ENCODE measurements at places on chromosomes 11 and 22. TPM values are rescaled to one million over a fixed set of nuclear protein-coding genes. Genes with fewer than 3 reads are reported as not detected.

DNA sequence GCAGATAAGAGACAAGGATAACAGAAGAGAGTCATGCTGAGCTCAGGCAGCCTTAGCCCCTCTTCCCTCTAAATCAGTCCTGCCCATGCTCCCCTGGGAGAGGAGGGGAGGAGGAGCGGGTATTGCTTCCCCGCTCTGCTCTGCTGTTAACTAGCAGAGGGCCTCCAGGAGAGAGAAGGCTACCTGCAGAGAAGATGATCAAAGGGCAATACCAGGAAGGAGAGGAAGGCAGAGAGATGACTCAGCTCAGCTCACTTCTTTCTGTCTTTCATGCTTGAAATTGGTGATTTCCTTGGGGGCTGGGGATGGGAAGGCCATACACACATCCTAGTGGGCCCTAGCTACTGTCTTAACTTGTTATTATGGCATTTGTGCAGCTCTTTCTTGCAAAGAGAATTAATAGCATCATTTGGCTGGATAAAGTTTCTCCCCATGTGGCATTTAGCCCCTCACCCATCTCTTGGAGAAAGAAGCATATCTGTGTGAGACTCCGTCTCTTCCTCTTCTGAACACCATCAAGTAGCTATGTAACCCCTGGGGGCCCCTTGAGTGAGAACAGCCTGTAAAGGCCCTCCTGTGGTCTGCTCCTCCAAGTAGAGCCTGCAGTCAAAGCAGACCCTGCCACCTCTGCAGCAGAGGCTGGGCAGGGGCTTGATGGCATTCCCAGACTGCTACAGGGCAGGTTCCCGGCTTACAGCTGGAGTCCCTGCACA is 33.4 kb upstream of the AMOTL1 start:
- no peak overlapping the region for H3K27ac ChIP-seq
- no peaks in the 10 kb centered on the region for H3K36me3 ChIP-seq
- DNase-seq, result no peak
- H3K4me1 ChIP-seq, result peaks cover 11% of the 10 kb centered on the region

- H3K4me1 ChIP-seq, result no peaks in the 10 kb centered on the region
Measured at GRCh38 chr22:37138849-37139561, 10.7 kb downstream of the IL2RB start.

DNA sequence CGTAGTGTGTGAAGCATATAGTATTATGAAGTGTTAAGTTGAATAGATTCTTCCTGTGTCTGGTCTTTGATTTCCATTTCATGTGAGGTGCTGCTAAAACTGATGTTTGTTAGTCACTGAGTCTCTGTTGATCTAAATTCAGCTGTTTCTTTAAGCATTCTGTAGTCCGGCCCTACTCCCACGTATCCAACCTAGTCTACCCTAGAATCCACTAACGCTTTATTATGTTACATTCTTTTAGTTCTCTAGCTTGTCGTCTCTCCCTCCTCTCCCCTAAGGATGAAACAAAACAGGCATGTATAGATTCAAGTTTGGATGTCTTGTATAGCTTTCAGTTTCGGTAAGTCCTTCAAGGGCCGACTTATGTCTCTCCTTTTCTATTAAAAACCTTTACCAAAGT is 4.1 kb downstream of the WEE1 start:
- peak overlapping the region; percentile 22 for H3K4me3 ChIP-seq
- DNase-seq, result no peak
- H3K27ac ChIP-seq, result peak overlapping the region; percentile 26
- H3K27me3 ChIP-seq, result no peaks in the 10 kb centered on the region
- H3K4me1 ChIP-seq, result peaks cover 23% of the 10 kb centered on the region
- peaks cover 13% of the 10 kb centered on the region for H3K36me3 ChIP-seq

DNA sequence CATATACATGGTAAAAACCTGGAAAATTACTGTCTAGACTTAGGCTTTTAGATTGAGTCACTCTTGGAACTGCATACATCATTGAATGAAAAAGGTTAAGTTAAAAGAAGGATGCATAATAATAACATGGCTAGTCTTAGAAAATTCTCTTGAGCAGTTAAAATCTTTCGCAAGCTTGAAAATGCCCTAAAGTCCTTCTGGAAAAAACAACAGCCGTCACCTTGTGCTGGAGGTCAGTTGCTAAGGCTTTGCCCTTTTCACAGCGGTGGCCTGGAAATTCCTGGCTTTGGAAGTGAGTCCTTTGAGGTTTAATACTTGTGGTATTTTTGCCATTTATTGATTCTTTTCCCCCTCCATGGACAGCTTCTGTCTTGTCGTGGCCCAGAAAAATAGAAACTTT is 17.4 kb upstream of the FBLN1 start:
- H3K4me3 ChIP-seq, result no peak overlapping the region
- H3K27ac ChIP-seq, result no peak overlapping the region
- DNase-seq, result peak; percentile 6
- peaks cover 2% of the 10 kb centered on the region for H3K27me3 ChIP-seq

GRCh38 chr11:36441610-36442208 is 68.4 kb downstream of the TRAF6 start:
- no peak for DNase-seq
- H3K4me1 ChIP-seq, result peaks cover 2% of the 10 kb centered on the region
- no peaks in the 10 kb centered on the region for H3K27me3 ChIP-seq
- no peak overlapping the region for H3K4me3 ChIP-seq
- peaks cover 6% of the 10 kb centered on the region for H3K36me3 ChIP-seq

DNA sequence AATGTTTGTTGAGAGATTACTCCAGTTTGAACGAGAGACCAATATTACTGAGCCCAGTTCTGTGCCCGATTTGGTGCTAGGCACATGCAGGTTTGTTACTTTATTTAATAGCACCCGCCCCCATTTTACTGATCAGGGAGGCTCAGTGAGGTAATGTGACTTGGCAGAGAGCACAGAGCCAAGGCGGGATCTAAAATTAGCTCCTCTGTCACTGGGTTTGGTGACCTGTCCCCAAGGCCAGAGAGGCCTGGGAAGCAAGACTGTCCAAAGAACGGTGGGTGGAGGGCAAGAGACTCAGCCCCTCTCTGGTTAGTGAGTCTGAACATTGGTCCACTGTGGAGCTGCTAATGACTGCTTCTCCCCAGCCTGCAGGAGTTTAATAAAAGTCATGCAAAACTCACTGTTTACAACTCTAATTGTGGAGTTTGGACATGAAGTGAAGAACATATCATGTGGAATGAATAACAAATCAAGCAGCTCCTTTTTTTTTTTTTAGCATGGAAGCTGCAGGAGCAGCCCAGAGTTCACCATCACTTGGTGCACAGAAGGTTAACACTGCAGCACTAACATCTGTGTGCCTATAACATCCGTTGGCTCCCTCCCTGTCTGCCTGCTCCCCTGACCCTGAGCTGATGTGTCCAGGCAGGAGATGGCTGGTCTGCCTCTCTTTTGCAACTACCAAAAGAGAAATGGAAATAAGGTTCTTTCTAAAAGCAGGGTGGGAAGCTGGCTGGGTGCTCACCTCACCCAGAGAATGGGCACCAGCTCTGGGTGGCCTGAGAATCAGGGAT is 39.0 kb downstream of the CSNK2A3 start:
- no peak for DNase-seq
- H3K4me1 ChIP-seq, result peaks cover 25% of the 10 kb centered on the region
- no peaks in the 10 kb centered on the region for H3K36me3 ChIP-seq
- H3K4me3 ChIP-seq, result no peak overlapping the region
- H3K27ac ChIP-seq, result peak overlapping the region; percentile 62

The SCARF2 gene
- 12.6 TPM for total RNA-seq

The MYOD1 gene
- not detected for total RNA-seq

DNA sequence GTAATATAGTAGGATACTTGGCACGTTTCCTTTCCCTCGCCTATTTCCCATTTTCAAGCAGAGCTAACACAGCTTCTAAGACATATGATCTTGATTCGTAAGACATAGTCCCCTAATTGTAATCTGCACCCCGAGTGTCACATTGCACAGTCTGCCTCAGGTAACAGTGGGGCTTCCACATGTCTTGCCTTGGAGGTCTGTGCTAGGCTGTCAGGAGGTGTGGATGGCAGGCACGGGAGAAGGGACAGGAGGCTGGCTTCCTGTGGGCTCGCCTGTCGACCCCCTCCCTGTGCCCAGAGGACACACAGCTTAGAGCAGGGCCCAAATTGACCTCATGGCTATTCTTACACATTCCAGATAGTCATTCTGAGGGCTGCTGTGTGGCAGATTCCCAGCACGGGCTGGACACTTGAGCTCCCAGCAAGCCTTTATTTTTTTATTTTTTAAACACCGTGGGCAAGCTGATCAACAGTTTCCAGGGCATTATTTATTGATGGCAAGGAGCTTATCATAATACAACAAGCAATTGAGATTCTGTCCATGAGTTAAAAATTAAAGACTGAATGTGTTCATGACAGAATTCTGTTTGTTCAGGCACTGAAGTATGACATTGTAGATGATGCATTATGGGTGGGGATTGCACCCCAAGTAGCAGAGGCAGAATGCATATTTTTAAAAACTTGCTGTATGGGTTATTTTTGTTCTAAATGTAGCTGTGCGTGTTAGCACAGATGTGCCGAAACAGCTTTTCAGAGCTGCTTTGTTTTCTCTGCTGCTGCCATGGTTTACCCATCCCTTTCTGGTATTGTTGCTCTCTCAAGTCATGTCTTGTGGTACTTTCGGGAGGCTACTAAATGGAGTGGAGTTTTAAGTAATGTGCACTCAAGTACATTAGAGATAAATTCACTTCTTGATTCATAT is 113.0 kb downstream of the ATXN10 start:
- no peaks in the 10 kb centered on the region for H3K27me3 ChIP-seq
- H3K36me3 ChIP-seq, result no peaks in the 10 kb centered on the region
- H3K4me3 ChIP-seq, result no peak overlapping the region
- peaks cover 26% of the 10 kb centered on the region for H3K4me1 ChIP-seq

DNA sequence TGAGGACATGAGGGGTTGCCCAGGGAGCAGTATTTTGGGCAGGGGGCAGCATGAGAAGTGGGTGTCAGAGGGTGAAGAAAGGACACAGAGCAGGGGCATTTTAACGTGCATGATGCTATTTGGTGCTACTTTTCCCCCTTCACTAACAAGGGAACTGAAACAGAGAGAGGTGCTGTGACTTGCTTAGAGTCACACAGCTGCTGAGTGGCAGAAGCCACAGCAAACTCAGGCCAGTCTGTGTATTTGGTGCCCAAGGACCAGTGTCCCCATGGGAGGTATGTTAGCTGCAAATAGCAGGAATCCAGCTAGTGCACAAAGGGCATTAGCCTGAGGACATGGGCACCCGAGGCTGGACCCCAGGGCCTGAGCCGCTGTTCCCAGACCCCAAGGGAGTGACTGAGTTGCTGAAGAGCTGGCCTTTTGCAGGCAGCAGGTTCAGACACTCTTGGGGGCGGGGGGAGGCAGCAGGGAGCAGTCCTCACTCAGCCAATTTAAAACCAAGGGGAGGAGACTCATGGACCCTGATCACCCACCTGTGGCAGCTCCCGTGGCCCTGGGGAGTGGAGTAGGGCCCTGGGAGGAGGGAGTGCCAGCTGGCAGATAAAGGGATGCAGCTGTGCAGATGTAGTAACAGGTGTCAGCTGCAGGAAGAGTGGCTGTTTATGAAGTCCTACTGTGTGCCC is 14.6 kb downstream of the PARVG start:
- no peaks in the 10 kb centered on the region for H3K4me1 ChIP-seq
- H3K27me3 ChIP-seq, result peaks cover 11% of the 10 kb centered on the region
- no peak overlapping the region for H3K27ac ChIP-seq

The PANX3 gene
- not detected for total RNA-seq

- peaks cover 22% of the 10 kb centered on the region for H3K36me3 ChIP-seq
- DNase-seq, result no peak
- H3K27me3 ChIP-seq, result no peaks in the 10 kb centered on the region
- no peak overlapping the region for H3K27ac ChIP-seq
Measured at GRCh38 chr11:77967753-77968152, 26.7 kb downstream of the INTS4 start.

The CRYBA4 gene
- not detected for total RNA-seq

DNA sequence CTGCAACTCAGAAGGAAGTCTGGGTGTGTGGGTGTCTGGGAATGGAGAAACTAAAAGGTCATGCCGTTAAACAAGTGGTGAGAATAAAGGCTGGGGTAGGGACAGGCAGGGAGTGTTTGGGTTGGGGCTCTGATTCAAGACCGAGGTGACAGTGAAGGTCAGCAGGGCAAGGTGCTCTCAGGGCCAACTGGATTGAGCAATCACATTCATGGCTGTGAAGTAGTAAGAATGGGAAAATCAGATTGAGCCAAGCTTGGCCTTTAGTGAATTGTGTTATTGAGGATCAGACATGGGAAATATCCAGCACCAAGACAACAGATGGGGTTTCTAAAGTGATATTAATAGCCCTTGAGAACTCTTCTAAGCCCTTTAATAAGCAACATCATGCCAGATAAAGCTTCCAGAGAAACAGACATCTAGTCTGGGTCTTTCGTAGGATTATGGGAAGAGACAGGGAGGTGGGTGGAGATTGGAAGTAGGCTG is 24.3 kb downstream of the SCN3B start:
- peaks cover 3% of the 10 kb centered on the region for H3K27me3 ChIP-seq
- no peaks in the 10 kb centered on the region for H3K36me3 ChIP-seq
- no peak overlapping the region for H3K27ac ChIP-seq
- DNase-seq, result no peak

- no peak for DNase-seq
- peaks cover 4% of the 10 kb centered on the region for H3K4me1 ChIP-seq
- H3K4me3 ChIP-seq, result no peak overlapping the region
- no peaks in the 10 kb centered on the region for H3K36me3 ChIP-seq
- no peaks in the 10 kb centered on the region for H3K27me3 ChIP-seq
- H3K27ac ChIP-seq, result no peak overlapping the region
Measured at GRCh38 chr11:106424111-106424510, 346.6 kb downstream of the AASDHPPT start.

GRCh38 chr22:36829370-36830002 is 12.7 kb upstream of the PVALB start:
- DNase-seq, result peak; percentile 66
- no peak overlapping the region for H3K4me3 ChIP-seq
- peaks cover 25% of the 10 kb centered on the region for H3K27me3 ChIP-seq
- H3K27ac ChIP-seq, result no peak overlapping the region
- no peaks in the 10 kb centered on the region for H3K36me3 ChIP-seq

DNA sequence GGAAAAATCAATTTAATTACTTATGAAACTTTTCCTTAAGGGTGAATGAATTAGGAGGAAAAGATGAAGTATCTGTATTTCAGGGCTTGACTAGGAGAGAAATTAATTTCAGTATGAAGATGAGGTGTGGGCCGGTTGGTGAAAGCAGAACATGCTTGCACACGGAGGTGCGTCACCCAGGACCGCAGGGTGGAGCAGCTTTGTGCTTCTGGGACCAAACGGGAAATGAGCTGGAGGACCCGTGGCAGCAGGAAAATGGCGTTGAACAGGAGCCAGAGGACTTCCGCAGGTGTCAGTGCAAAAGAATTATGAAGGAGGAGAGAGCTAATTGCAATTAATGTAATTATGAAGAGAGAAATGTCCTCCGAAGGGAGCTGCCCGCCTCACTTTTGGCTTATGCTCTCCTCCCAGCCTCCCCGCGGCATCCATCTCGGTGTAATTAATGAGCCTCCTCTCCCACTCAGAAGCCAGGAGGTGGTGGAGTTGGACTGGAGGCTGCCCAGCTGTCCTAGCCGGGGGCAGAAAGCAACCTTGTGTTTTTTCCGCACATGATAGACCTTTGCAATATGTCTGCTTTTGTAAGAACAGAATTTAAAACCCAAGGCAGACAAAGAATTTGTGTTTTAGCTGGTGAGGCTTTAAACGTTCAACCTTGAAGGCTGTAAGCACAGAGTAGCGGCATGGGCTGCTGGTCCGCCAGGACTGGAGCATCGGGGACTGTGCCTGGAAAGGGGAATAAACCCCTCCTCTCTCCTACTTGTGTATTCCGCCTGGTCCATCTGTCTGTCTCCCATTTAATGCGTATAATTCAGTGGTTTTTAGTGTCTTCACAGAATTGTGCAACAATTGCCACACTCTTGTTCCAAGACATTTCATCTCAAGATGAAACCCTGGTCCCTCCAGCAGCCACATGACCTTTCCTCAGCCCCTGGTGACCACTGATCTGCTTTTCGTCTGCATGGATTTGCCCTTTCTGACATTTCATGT is 180.6 kb downstream of the TBC1D22A start:
- DNase-seq, result peak; percentile 76
- H3K27ac ChIP-seq, result peak overlapping the region; percentile 85
- H3K27me3 ChIP-seq, result no peaks in the 10 kb centered on the region
- H3K4me1 ChIP-seq, result peaks cover 10% of the 10 kb centered on the region

The GAL gene
- not detected for total RNA-seq

Data from lower lobe of right lung (tissue), 2 donors.